ENCODE measurements at places on chromosomes 2 and 18.

DNA sequence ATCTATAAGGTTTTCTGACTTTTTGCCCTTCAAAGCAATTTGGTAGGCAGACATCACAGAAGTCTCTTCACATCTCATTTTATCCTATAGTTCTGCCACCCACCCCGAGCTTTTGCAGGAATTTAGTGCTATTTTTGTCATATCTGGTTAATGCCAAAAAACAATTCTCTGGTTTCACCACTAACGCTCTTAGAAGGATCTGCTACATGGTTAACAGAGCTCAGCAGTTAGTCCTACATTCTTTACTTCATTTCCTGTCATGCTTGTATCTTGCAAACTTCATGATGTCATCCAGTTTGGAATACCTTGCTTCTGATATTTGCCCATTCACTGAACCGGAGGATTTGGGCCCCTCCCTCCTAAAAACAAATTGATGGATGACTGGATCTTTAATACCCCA is 116.8 kb upstream of the SERPINE2 start:
- no peak for DNase-seq

DNA sequence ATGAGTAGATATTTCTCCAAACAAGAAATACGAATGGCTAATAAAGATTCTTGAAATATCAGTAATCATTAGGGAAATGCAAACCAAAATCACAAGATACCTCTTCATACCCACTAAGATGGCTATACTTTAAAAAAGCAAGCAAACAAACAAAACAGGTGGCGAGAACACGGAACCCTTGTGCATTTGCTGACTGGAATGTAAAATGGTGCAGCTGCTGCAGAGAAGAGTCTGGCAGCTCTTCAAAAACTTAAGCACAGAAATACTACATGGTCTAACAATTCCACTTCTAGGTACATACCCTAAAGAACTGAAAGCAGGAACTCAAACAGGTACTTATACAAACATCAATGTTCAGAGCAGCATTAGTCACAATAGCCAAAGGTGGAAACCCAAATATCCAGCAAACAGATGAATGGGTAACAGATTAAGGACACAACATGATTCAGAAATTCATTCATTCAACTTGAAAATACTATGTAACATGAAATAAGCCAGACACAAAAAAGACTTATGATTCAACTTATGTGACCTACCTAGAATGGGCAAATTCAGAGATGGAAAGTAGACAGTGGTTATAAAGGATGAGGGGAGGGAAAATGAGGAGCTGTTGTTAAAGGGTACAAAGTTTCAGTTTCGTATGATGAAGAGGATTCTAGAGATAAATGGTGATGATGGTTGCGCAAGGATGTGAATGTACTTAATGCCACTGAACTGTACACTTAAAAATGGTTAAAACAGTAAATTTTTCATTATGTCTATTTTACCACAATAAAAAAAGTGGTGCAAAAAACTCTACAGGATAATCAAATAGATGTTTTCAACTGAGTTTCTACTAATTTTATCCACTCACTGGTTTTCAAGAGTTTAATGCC is 26.9 kb upstream of the GPR75 start:
- no peak for DNase-seq

- peak; percentile 57 for DNase-seq
These were observed 86.8 kb downstream of the RBMS1 start for GRCh38 chr2:160406591-160407392.

DNA sequence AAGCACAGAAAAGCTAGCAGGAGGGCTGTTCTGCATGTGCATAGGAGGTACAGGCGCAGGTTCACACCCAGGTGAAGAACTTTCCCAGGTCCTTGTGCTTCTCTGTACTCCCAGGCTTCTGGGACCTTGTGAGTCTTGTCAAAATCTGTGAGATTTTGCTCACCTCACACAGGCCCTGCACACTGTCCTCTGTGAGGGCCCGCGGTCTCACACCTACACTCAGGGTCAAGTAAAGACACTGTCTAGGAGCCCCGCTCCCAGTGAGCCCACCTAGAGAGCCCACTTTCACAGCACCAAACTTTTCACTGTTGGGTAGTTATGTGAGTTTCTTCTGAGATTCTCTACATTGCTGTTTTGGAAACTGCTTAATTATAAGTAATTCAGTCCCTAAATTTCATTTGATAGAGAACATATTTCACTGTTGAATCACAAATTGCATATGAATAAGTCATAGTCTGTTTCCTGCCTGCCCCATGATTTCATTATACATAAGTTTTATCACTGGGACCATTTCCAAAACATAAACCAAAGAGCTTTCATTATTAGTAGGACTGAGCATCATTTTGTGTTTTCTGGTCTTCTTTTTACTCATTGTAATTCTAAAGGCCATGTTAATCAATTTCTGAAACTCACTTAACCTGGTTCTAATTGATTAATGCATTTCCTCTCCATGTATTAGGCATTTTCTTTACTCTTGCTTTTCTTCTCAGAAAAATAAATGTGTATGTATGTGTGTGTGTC is 234.2 kb upstream of the SPOPL start:
- no peak for DNase-seq

DNA sequence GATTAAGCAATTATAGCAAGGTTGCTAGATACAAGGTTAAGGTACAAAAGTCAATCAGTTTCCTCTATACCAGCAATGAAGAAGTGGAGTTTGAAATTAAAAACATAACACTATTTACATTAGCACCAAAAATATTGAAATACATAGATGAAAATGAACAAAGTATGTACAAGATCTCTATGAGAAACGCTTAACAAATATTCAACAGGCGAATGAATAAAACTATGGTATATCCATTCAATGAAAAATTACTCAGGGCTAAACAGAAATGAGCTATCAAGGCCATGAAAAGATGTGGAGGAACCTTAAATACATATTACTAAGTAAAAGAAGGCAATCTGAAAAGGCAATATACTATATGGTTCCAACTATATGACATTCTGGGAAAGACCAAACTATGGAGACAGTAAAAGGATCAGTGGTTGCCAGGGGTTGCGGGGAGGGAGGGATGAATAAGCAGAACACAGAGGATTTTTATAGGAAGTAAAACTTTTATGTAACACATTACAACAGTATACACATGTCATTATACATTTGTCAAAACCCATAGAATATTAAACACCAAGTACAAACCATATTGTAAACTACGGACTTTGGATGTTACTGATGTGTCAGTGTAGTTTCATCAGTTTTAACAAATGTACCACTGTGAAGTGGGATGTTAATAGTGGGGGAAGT is 62.1 kb downstream of the RMDN2 start:
- DNase-seq, result no peak

GRCh38 chr2:9392898-9393765 is 30.2 kb downstream of the ITGB1BP1 start:
- no peak for DNase-seq

- no peak for DNase-seq
These were observed 252.0 kb upstream of the MYT1L start for GRCh38 chr2:2582998-2583545.
